ENCODE measurements at places on chromosomes 7 and 10.
A peak's percentile ranks its signal among the peaks of the same experiment; 100 is the strongest.

DNA sequence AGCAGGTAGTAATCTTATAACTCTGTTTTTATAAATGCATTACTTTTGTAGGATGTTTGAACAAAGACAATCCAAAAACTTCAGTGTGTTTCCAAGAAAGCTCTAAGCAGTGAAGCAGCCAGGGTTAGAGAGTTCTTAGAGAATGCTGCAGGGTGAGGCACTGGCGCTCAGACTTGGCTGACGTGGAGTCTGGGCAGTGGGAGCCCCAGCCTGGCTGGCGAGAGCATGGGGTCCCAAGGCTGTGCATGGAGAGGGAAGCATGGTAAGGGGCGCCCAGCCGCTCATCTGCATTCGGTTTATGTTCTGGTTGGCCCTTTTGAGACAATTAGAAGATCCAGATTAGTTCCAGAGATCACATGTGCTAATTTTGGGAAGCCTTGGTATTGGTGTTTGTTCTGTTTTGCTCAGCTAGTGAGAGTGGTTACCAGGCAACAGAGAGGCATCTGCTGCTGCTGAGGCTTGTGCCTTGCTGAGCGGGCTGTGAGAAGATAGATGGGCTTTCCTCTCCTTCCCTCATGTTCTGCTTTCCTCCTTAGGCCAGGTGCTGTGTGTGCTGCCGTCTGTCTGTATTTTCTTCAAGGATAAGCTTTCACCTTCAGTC, 10.3 kb downstream of the SUN1 start:
- no peak for DNase-seq

DNA sequence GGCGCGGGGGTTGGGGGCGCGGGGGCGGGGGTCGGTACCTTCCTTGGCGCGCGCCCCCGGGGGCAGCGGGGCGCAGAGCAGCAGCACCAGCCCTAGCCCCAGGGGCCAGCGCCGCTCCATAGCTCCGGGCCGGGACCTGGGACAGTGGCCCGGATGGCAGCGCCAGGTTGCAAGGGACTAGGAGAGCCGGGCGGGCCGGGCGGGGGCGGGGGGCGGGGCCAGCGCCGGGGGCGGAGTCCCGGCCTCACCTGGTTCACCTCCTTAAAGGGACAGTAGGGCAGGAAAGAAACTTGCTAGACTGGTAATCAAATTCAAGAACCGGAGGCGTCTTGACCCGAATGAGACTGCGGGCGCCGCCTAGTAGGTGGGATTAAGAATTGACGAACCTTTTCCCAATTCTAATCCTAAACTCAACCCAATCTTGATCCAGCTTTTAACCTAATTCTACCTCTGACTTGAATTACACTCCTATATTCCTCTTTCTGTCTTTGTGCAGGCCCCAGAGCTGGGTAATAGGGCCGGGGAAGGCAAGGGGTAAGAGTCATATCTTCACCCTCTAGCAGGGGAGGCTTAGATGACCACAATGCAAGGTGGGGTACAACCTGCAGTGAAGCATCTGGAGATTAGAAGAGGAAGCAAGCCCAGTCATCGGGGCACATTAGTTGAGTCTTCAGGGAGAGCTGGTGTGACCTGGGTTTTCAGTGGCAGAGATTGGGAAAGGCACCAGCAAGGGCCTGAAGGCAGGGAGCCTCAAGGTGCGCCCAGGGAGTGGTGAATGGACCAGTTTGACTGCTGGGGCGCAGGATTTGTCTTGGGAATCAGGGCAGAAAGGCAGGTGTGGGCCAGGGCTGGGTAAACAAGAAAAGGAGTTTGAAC, at the start of gene EPHA1:
EPHA1 (minus strand) TSS at position 171 of the 876 bp plus-strand sequence; CDS start at position 120, 51 bp downstream.
- peak; percentile 70 for DNase-seq

DNA sequence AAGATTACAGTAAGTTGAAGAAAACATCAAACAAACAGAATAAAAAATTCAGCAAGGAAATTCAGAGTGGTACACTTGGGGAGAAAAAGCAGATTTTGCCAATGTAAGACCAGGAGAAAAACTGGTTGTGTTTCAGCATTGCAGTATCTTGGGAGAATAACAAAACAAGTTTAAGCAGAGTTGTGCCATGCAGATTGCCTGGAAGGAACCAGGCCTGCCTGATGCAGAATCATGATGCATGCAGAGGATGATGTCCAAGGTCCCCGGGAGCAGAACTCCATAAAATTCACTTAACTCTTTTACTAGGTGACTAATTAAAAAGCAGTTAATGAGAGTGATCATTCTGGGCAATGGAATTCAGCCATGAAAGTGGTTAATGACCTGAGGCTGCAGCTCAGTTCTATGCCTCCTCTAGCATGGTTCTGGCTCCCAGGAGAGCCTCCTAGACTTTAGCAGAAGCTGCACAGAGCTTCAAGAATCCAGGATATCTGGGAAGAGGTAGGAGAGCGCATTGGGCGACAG, 379.7 kb upstream of the C7orf33 start:
- no peak for DNase-seq

DNA sequence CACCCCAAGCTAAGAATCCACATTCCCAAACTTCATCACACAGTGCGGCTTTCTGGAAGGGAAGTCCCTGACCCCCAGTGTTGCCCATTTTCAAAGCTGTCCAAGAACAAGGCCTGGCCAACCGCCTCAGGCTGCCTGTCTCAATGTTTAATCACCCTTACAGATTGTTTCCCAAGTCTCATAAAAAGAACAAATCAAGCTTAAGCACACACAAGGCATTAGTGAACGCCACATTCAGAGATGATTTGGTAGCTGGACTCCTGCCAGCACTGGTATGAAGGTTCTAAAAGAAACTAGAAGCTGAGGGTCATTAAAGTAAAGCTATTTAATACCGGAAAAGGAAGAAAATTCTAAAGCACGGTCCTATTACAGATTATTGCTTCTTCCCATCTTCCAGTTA, 35.6 kb downstream of the C10orf90 start:
- no peak for DNase-seq

GRCh38 chr7:69358163-69358821, 240.0 kb upstream of the AUTS2 start:
- DNase-seq: no peak

GRCh38 chr10:112959207-112959838, 9.3 kb downstream of the TCF7L2 start:
- no peak for DNase-seq

GRCh38 chr10:32112055-32112454, 55.8 kb upstream of the KIF5B start:
- DNase-seq: no peak

DNA sequence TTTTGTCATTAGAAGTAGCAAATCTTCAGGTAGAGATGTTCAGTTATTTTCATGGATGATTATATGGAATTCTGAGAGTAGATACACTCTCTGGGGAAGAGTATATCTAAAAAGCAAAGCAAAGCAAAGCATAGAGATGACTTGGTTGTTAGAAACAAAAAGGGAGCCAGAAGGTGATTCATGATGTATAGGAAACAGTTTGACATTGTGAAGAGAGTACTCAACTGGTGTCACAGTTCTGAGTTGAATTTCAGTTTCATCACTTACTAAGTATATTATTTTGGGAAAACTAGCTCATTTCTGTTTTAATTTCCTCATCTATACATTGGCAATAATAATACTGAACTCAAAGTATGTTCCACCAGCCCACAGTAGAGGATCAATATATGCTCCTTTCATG, 86.8 kb downstream of the SEMA3C start:
- no peak for DNase-seq

DNA sequence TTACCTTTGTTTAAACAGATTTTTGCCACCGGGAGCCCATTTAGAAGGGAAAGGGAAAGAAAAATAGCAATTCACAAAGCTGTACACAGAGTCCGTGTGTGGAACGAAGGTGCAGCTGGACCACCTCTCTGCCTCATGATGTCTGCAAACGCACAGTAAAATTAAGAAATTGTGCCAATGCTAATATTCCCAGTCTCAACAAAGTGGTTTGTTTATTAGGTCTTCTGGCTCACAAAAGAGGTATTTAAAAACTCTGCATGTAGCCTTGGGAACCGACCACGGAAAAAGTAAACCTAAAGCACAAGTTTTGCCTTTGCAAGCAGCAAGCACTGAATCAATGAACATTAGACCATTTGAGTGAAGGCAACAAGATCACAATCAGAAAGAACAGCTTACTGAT, 57.7 kb downstream of the CREB3L2 start:
- DNase-seq: no peak

- no peak for DNase-seq
Observed at GRCh38 chr10:27041196-27041595, 59.1 kb downstream of the ANKRD26 start.

GRCh38 chr7:66638309-66639099, 9.8 kb downstream of the KCTD7 start:
- no peak for DNase-seq

DNA sequence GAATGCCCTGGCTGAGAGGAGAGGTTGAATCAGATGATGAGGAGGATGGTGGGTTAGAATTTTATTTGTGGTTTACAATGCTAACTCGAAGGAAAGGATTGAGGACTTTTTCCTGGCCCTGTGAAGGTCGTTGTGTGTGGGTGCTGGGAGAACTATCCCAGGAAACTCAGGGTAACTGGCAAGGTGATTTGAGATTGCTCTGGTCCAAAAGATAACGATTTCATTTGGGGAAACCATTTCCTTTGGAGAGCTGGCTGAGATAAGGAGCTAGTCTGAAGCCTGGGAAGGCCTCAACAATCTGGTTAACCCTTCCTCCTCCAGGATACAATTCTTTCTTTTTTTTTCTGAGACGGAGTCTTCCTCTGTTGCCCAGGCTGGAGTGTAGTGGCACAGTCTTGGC, 33.0 kb downstream of the HK1 start:
- no peak for DNase-seq

DNA sequence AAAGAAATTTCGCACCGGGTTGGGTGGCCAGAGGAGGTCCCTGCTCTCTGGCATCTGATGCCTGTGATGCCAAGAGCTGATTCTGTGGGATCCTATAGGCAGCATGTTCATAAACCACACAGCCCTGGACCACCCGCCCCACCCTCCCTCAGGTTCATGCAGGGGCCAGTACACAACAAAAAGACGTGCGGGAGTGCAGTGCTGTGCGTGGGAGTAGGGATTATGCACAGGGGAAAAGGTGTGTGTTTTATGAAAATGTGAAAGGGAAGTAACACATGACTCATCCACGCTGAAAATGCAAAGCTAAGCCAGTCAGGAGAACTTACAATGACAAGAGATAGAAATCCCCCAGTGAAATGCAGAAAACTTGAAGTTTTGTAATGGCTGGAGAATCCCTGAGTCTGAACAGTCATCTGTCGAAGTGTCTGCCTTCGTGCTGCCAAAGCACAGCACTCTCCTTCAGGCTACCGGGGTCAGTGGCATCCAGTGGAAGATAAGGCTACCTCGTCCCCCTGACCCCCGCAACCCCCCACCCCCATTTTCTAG, 1.1 kb downstream of the KIAA1217 start:
- no peak for DNase-seq

- no peak for DNase-seq
Observed at GRCh38 chr10:4790045-4790444, 36.0 kb upstream of the AKR1E2 start.

- no peak for DNase-seq
Observed at GRCh38 chr10:21523557-21524008, 1.9 kb downstream of the SKIDA1 start.

DNA sequence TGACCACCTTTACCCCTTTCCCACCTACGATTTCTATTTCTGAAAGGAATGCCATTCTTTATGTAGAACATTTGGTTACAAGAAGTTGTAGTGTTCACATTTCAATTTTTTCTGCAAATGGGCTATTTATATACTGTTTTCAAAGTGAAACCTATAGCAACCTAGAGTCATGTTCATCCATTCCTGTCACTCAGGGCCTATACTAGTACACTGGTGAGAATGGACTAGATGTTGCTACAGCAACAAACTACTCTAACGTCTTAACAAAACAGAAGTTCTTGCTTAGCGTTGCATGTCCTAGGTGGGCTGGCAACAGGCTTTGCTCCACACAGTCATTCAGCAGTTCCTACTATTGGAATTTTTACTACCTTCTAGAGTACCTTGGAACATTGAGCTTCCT, 16.3 kb downstream of the CASD1 start:
- no peak for DNase-seq

DNA sequence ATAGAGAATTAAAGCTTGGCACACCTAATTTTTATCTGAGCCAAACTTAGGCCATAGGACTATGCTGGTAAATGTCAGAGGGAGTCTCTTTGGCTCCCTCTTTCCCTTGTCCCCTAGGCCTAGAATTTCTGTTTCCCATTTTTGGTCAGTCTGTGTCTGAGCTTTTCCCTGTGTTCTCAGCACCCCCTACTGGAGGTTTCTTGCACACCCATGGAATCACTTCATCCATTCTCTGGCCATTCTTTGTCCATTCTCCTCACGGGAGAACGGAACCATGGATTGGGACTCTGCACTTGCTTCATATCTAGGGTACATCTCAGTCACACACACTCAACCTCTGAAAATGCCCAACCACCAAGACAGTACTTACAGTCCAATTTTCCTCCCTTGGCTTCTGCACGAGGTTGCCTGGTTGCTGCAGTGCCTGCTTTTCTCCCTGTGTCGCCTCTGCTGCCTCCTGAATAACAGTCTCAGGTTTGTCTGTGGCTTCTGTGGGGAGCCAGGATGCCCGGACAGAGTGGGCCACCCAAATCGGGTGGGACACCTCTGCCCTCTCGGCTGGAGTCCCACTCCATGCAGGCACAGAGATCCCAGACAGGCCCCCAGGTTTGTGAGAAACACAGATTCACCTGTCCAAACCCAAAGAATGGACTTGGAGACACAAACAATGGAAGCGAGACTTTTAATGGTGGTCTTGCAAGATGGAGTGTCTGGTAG, 35.1 kb upstream of the DNAH11 start:
- no peak for DNase-seq

DNA sequence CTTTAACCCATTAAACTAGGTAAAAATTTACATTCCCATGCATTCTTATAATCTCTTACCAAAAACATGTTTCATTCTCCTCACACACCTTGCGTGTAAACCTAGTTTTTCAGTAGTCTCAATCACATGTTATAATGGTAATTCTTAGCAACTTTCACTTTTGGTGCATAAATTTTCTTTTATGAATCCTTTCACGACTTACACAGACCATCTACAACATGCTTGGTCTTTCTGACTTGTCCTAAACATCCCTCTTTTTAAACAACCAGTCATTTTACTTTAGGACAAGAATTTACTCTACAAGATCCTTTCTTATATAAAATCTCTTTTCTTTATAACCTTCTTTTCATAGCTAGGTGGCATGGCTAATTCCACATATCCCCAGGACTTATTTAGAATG, 25.8 kb downstream of the FBXL13 start:
- no peak for DNase-seq

GRCh38 chr10:115091161-115091560, 2.0 kb upstream of the ATRNL1 start:
- DNase-seq: no peak

DNA sequence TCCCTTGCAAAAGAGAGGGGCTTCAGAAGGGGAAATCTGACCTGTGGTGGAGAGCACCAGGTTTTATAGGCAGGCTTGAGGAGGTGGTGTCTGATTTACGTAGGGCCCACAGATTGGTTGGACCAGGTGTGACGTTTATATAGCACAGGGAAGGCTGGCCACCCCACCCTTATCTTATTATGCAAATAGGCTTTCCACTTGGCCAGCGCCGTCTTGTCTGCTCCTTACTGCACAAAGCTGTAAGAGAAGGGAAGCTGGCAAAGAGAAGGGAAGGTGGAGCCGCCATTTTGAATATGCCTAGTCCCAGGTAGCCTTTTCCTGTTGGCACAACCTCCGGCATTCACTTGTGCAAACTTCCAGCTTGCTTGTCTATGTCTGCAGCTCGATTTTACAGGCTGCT, 221.4 kb downstream of the GATA3 start:
- no peak for DNase-seq

- DNase-seq: no peak
Observed at GRCh38 chr7:128725531-128725930, 13.6 kb upstream of the CALU start.

GRCh38 chr10:80870282-80870681, 332.6 kb downstream of the SH2D4B start:
- no peak for DNase-seq

- DNase-seq: no peak
Observed at GRCh38 chr7:96287132-96287531, 34.8 kb downstream of the SLC25A13 start.

Data from DMS79 (cell line).